ENCODE measurements at places on chromosomes 7 and 10.

- ATAC-seq: no peak
These were observed 59.1 kb upstream of the CALD1 start for GRCh38 chr7:134720091-134720935.

GRCh38 chr7:23523486-23524075, 8.2 kb downstream of the TRA2A start:
- no peak for ATAC-seq

- ATAC-seq: peak; percentile 82
These were observed 43.8 kb upstream of the RPA3 start for GRCh38 chr7:7761974-7762779.

DNA sequence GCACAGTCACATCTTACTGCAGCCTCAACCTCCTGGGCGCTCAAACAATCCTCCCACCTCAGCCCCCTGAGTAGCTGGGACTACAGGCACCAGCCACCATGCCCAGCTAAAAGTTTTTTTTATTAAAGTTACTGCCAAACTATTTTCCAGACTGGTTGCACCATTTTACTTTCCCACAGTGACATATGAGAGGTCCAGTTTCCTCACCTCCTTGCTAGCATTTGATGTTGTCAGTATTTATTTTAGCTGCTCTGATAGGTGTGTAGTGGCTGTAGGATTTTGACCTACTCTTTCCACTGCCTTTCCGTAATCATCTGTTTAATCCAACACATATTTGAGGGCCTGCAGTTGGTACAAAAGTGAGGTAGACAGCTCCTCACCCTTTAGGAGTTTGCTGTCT, 5.4 kb upstream of the UBE3C start:
- no peak for ATAC-seq

DNA sequence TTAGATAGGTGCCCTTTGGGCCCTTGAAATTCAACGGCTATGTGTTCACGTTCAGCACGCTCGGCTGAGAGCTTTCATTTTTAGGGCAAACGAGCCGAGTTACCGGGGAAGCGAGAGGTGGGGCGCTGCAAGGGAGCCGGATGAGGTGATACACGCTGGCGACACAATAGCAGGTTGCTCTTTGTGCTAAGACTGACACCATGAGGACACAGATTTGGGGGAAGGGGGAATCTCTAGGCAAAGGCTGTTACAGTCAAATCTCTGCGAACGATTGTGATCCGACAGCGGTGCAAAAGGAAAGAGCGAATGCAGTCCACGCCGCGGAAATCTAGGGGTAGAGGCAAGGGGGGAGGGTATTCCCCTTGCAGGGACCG, 667 bp downstream of the KLLN start:
- peak; percentile 48 for ATAC-seq

DNA sequence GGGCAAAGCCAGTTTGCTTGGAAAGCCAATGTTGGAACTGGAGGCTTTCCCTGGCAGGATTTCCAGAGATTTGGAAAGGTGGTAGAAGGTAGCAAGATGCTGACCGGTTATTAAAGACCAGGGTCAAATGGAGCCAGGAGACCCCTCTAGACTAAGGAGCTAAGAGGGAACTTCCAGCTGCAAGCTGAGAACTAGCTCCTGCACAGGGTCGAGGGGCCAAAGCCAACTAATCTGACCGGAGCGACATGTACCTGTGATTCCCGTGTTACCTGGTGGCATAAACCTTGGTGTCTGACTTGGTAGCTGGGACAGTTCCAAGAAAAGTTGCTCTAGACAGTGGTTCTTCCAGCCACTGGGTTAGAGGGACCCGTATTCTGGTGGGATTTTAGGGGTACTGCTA, 41.8 kb downstream of the SPDYE5 start:
- no peak for ATAC-seq

GRCh38 chr7:113176836-113177235, 58.5 kb upstream of the SMIM30 start:
- no peak for ATAC-seq

GRCh38 chr7:31917256-31917655, 153.0 kb downstream of the PDE1C start:
- ATAC-seq: no peak

GRCh38 chr10:61890430-61890829, 11.1 kb upstream of the ARID5B start:
- no peak for ATAC-seq

GRCh38 chr10:43340101-43340500, 31.3 kb upstream of the FXYD4 start:
- ATAC-seq: no peak

- no peak for ATAC-seq
These were observed 929.9 kb upstream of the MBL2 start for GRCh38 chr10:53702489-53702888.

DNA sequence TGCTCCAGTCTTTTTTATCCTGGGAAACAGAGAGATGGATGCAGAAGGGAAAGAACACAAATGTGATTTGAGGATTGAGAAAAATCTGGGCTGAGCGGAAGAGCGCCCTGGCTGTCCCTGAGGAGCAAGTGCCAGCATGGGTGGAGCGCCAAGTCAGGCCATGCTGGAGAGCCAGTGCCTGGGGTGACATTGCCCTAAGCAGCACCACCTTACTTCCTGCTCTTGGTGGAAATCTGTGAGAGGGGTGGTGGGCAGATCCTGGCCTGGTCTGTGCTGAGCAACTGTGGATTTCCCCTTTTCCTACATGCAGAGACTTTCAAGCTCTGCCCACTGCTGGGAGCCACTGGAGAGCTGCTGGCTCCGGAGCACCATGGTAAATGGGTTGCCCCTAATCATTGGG, 36.9 kb downstream of the DDIT4 start:
- no peak for ATAC-seq

DNA sequence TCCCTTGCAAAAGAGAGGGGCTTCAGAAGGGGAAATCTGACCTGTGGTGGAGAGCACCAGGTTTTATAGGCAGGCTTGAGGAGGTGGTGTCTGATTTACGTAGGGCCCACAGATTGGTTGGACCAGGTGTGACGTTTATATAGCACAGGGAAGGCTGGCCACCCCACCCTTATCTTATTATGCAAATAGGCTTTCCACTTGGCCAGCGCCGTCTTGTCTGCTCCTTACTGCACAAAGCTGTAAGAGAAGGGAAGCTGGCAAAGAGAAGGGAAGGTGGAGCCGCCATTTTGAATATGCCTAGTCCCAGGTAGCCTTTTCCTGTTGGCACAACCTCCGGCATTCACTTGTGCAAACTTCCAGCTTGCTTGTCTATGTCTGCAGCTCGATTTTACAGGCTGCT, 221.4 kb downstream of the GATA3 start:
- no peak for ATAC-seq

DNA sequence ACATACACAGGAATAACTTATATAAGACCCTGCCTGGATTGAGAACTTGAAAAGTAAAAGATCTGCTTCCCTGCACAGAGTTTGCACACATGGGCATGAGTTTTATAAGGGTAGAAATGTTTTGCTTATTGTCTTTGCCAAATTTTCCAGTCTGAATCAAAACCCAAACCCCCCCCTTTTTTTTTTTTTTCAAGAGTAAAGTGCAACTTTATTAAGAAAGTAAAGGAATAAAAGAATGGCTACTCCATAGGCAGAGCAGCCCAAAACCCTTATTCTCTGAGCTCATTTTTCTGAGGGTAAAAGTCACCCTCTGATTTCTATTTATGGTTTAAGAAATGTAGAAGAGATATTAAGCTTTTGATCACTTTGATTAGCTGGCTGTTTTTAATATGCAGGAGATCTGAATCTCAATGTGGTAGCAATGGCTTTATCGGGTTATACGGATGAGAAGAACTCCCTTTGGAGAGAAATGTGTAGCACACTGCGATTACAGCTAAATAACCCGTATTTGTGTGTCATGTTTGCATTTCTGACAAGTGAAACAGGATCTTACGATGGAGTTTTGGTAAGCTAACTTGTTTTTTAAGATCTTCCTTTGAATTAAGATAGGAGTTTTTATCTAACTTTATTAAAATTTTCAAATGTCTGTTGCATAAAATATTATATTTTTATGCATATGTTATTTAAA, 18.7 kb downstream of the MIOS start:
- no peak for ATAC-seq

- peak; percentile 48 for ATAC-seq
These were observed 20.7 kb downstream of the MDFIC start for GRCh38 chr7:114942446-114943175.

DNA sequence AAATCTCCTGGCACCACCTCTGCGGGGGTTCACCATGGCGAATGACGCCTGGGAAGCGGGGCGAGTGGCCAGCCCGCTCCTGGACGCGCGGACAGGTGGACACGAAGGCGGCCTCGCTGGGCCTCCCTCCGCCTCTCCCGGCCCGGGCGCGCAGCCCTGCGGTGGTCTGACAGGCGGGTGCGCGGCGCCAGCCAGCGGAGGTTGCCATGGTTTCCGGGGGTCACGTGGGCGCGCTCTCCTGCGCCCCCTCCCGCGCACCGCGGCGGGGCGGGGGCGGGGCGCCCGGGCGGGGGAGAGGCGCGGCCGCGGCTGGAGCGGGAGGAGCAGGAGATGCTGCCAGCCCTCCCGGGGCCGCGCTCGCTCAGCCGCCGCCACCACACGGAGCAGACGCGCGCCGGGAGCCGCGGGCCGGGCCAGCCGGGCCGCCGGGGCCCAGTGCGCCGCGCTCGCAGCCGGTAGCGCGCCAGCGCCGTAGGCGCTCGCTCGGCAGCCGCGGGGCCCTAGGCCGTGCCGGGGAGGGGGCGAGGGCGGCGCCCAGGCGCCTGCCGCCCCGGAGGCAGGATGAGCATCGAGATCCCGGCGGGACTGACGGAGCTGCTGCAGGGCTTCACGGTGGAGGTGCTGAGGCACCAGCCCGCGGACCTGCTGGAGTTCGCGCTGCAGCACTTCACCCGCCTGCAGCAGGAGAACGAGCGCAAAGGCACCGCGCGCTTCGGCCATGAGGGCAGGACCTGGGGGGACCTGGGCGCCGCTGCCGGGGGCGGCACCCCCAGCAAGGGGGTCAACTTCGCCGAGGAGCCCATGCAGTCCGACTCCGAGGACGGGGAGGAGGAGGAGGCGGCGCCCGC, at the start of gene PRKAR2B:
TSS of gene PRKAR2B (plus strand) at position 359 of the 848 bp plus-strand sequence. CDS start at position 562, 203 bp downstream.
- peak; percentile 83 for ATAC-seq

DNA sequence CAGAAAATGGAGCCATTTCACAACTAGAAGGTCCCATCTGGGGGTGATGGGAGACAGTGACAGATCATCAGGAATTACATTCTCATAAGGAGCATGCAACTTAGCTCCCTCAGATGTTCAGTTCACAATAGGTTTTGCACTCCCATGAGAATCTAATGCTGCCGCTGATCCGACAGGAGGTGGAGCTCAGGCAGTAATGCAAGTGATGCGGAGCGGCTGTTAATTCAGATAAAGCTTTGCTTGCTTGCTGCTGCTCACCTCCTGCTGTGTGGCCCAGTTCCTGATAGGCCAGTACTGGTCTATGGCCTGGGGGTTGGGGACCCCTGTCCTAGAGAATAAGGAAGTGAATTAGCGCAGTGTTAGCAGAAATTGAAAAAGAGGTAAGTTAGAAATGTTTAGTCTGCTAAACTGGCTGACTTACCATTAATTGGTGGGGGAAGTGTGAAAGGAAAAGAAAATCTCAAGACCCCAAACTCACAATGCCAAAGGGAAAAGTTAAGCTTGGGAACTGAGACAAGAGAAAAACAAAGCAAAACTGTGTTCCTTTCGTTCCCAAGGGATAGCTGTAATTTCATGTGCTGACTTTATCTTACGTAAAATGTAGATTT, 76.4 kb downstream of the LYZL2 start:
- no peak for ATAC-seq

GRCh38 chr7:90563286-90563685, 32.8 kb upstream of the CDK14 start:
- no peak for ATAC-seq

DNA sequence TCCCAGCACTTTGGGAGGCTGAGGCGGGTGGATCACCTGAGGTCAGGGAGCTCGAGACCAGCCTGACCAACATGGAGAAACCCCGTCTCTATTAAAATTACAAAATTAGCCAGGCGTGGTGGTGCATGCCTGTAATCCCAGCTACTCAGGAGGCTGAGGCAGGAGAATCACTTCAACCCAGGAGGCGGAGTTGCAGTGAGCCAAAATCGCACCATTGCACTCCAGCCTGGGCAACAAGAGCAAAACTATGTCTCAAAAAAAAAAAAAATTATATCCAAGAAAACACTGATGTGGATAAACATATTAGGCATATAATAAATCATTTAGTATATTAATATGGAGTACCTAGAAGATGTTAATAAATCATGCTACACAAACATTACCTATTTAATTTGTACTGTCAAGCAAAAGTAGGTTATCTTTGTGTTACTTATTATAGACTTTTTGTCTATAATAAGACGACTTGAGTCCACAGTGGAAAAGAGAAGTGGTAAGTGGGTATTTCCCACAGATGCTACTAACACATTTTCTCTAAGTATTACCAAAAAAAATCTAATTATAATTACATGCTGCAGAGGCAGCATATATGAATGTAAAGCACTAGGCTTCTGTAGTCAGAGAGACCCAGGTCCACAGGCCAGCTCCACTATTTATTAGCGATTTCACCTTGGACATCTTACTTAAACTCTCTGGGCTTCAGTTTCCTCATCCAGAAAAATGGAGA, 34.5 kb downstream of the DNMBP start:
- ATAC-seq: no peak

DNA sequence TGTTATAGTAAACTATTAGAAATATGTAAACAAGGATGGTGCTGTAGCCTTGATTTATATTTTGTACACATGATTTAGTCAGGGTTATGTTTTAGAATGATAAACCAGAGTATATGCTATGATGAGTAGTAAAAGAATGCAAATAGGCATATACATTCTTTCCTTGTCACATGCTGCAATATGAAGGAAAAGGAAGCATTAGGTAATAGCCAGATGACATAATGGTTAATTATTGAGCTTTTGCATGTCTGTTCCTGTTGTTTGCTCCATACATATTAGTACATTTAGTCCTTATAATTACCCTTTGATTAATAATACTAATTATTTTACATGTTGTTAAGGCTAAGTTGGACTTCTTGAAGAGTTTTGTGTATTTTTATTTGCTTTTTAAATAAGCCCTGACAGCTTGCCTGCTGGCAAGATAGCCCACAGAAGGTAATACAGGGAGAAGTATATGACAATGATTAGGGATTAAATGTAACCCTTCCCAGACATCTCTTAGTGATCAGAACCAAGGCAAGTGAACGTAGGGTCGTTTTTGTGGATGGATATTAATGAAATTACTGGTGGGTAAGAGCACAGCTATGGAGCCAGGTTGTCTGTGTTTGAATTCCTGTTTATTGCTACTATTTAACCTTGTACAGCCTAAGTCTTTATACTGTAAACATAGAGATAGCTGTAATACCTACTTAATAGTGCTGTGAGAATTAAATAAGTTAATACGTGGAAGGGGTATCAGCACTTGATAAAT, 68.4 kb downstream of the PHTF2 start:
- ATAC-seq: no peak

DNA sequence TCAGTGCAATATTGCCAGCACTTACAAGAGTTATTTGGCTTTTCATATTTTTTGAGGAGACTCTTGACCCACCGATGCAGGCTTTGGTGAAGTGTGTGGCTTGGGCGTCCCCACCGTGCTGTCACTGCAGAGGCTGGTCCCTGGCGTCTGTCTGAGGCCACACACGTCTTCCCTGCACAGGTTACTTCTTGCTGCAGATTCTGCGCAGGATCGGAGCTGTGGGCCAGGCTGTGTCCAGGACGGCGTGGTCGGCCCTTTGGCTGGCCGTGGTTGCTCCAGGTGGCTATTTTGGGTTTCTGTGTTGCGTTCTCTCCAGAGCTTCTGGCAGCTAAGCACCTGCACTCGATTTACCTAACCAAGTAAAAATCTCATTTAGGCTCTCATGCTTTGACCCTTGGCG, 18.9 kb downstream of the SUN1 start:
- ATAC-seq: no peak

- peak; percentile 91 for ATAC-seq
These were observed 27.1 kb downstream of the NMT2 start for GRCh38 chr10:15141136-15142054.
